LNCaP clone FGC (cell line): ENCODE measurements at places on chromosomes 3 and 15.
A peak's percentile ranks its signal among the peaks of the same experiment; 100 is the strongest.

DNA sequence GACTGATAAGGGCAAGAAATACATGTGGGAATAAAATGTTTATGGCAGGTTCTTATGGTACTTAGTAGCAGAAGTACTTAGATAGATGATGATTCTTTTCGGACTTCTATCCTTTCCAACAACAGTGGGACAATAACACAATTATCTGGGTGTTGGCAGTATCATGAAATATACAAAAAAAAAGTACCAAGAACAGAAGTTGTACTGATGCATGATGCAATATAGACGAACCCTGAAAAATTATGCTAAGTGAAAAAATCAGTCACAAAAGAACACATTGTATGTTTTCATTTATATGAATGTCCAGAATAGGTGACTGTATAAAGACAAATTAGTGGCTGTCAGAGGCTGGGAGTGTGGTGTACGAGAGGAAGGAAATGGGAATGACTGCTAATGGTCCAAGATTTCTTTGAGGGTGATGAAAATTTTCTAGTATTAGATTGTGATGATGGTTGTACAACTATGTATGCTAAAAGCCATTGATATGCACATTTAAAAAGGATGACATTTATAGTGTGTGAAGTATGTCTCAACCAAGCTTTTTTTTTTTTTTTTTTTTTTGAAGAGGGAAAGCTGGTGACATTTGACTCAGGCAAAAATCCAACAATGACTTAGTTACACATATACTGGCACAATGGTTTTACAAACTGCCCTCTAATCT is 20.0 kb downstream of the PDE12 start:
- DNase-seq = no peak

DNA sequence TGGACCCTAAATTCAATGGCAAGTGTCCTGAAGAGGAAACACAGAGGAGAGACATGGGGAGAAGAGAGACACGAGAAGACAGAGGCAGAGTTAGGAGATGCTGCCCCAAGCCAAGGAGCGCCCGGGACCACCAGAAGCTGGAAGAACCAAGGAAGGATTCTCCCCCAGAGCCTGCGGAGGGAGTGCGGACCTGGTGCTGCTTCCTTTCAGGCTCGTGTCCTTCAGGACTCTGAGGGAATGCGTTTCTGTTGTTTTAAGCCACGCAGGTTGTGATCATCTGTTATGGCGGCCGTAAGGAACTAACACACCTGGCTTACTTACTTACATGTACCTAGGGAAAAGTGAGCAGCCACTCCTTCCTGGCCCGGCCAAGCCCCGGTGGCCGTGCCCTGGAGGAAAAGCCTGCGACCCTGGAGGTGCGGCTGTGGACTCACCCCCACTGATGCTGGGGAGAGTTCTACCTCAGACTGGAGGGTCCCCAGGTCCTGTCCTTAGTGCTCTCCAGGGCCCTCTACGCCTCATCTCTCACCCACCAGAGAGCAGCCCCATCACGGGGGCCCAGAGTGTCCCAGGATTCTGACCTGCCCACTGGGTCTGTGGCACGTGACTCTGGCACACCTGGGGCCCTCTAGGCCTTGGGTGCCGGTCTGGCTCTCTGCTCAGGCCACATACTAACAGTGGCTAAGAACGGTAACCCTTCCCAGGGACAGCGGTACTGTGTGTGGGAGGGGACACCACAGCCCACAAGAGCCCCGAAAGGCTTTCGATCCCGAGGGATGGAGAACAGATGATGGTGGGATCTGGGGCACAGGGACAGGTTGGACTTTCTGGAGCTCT is 61.8 kb downstream of the ITGA11 start:
- DNase-seq = no peak

DNA sequence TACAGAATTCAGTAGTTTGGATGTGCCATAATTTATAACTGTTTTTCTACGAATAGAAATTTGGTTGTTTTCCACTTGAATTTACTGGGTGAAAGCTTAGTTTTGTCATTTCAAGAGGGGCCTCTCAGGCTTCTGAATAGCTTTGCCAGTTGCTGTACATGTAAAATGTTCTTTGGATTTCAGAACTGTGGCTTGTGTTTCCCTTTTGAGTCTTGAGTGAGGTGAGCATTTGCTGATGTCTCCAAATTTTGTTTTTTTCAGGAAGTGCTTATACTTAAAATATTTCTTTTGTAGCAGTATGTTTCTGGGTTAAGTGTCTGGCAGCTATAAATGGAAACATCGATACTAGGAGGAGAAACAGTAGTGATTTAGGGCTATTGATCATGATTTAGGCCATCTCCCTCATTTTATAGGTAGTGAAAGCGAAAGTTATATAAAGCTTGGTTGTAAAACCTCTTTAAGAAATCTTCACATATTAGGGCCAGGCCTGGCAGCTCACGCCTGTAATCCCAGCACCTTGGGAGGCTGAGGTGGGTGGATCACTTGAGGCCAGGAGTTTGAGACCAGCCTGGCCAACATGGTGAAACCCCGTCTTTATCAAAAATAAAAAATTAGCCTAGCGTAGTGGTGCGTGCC is 9.2 kb upstream of the TRAK1 start:
- no peak for DNase-seq

DNA sequence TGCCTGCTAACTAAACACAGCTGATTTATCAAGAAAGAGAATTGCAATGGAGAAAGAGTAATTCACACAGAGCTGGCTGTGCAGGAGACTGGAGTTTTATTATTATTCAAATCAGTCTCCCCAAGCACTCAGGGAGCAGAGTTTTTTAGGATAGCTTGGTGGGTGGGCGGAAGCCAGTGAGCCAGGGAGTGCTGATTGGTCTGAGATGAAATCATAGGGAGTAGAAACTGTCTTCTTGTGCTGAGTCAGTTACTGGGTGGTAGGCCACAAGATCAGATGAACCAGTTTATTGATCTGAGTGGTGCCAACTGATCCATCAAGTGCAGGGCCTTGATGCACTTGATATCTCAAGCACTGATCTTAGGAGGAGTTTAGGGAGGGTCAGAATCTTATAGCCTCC is 891.9 kb upstream of the CADM2 start:
- no peak for DNase-seq

- DNase-seq = no peak
These were observed 318.0 kb upstream of the LMCD1 start for GRCh38 chr3:8183627-8184026.

- no peak for DNase-seq
These were observed 48.9 kb downstream of the ASB7 start for GRCh38 chr15:100651253-100651652.

DNA sequence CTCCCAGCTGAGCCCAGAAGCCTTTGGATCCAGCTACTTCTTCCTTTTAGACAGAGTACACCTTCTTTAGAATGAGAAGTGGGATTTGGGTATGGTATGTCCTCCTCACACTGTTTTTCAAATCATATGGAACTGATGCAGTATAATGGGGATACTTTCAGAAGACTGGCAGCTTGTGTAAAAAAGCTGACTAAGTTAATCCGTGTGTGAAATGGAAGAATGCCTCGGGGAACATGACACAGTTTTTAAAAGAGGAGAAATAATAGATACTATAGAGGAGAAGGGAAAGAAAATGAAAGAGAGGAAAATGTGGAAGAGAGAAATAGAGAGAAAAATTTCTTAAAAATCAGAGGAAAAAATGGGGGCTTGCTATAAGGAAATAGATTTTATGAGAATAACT is 47.7 kb downstream of the TUSC7 start:
- DNase-seq = no peak

GRCh38 chr3:133892541-133893231 is 3.0 kb downstream of the RAB6B start:
- DNase-seq = no peak

DNA sequence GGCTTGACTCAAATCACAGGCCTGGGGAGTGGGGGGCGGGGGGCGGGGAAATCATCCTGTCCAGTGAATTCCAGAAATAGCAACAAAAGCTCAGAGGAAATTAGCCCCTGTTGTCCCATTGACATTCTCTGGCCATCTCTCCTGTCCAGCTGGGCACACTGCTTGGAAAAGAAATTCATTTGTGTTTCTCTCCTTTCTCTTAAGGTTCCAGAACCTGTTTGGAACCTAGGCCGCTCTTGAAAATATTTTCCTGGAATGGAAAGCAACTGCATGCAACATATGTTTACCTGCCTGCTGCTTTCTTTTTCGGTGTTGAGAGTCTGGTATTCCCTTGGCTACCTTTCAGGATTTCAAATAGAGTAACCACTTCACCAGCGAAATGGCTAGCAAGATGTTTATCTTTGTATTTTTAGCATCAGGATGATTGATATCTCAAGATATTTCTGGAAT is 169.0 kb downstream of the GHSR start:
- peak; percentile 62 for DNase-seq

DNA sequence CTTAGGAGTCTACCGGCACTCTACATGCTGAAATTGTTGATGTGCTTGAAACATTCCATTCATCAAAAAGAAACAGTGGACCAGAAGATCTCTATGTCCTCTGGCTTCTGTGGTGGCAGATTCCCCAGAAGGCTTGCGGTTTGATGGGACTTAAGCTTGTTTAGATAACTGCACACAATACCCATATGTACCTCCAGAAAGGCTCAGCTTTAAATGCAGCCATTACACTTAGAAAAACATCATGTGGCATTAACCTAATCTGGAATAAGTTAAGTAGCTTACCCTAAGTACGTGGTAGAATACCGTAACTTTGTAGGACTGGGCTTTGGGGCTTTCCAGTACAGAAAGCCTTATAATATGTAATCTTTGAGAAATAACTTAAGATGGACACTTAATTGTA is 187.3 kb downstream of the RBMS3 start:
- DNase-seq = no peak

DNA sequence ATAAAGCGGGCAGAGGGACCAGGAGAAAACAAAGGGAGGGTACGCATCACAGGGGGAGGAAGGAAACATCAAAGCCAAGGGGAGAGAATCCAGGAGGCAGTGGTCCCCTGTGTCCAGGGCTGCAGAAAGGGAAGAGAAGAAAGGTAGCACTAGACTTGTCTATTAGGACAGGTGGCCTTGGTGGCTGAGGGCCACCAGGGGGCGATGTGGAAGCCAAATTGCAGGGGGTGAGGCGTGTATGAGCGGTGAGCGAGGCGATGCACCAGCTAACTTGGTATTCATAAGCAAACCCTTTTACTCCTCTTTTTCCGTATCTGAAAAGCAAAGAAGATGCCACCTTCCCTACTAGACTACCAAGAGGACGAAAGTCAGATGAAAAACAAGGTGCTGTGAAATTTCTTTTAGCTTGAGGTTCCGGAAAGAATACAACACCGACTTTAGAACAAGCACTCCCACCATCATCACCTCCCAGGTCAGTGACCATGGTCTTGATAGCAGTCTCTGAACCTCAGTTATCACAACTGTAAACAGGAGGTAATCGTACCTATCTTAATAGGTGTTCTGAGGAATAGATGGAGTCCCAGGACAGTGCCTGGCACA is 654.4 kb upstream of the ADAMTS9 start:
- no peak for DNase-seq

GRCh38 chr3:14785207-14786155 is 33.3 kb upstream of the FGD5 start:
- DNase-seq = no peak

DNA sequence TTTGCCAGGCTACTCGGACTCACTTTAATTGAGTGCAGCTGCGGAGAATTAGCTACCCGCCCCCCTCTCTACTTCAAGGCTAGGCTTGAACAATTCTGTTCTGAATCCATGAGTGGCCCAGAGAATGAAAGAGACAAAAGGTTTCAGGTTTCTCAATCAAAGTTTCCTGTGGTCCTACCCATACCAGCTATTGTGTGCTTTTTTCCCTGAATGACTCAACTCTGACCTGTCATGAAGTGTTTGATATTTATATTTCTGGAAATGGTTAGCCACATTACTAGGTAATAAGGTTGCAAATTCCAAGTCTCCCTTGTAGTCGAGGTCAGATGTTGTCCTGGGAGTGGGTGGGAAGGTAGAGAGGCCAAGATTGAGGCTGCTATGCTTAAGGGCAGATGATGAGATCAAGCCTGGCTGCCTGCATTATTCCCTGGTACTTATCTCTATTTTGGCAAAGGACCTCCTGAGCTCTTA is 392.7 kb upstream of the TBL1XR1 start:
- no peak for DNase-seq

DNA sequence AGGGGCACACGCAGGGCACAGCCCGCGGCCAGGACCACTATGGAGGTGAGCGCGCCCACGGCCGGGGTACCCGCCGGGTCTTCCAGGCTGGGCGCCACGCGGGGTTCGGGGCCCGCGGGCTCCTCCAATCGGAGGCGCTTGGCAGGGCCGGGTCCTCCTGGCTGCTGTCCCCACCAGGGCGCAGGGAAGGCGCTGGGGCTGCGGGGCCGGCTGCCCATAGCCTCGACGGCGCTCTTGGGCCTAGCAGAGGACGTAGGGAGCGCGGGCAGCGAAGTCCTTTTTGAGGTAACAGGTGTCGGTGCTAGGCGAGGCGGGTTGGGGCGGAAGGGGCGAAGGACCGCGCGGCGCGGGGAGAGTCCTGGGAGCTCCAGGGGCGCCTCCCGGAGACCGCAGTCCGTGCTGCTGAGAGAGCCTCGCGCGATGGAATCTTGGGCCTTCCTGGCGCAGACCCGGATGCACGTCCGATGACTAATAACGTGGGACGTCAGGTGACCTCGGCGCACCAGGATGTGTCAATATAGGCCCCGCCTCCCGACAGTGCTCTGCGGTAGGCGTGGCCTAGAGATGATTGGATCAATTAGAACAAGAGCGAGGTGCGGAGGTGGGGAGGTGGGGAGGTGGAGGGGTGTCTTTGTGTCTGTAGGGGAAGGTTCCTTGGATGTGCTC is at the start of gene PRR23A:
Gene PRR23A, minus strand, starts transcription at position 218 of the 666 bp plus-strand sequence. Its CDS starts 0 bp downstream, at position 218.
- no peak for DNase-seq

DNA sequence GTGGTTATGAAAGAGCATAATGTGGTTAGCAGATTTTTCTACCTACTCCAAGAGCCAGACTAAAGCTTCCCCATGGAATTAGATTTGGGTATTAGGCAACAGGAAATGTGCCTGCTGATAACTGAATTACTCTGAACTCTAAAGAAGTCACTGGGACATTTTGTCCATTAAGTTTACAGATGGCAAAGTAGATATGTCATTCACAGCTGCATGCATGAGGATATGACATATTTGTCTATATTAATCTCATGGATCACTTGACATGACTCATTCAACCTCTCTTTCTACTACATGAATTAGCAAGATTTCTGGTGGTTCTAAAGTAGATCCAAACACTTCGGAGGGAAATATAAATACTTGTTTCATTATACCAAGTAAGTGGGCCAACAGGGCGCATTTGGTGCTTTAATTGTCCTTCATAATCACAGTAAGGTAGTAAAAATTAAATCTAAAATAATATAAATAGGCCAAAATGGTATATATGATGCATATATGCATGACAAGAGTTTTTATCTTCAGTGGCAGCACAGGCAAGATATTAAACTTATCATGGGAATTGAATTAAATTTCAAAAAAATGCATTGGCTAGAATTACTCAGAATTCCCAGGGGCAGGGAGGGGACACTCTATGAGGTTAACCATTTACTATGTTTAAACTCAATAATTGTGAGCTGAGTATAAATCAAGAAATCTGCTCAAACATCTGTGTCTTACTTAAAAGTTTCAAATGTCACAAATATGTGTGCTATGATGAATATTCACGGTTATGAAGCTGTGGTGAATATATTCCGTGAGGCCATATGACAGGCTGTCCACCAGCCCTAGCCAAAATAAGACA is 365.3 kb upstream of the KCNMB2 start:
- peak; percentile 71 for DNase-seq

GRCh38 chr15:70362886-70363285 is 265.2 kb upstream of the TLE3 start:
- no peak for DNase-seq
